Body of pancreas (tissue), 4 donors: ENCODE measurements at places on chromosomes 5 and 9. TPM values are rescaled to one million over a fixed set of nuclear protein-coding genes. Genes with fewer than 3 reads are reported as not detected.
A peak's percentile ranks its signal among the peaks of the same experiment; 100 is the strongest.

DNA sequence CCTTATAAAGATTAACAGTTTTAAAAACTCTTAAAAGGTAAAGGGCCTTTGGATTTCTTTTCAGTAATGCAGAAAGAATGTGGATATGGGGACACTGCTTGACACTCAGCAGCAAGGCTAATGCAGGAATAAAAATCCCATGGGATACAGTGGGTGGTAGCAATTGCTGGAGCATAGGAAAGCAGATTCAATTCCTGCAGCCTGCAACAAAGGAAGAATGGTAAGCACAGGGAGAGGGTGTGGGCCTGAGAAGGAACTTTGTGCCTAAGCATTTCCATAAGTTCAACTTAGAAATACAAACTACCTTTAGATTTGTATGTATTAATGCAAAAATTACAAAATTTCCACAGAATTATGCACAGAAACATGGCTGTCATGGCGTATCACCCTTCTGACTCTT lies 65.8 kb upstream of the CDK5RAP2 start:
- DNase-seq: no peak

GRCh38 chr5:160506006-160507004 lies 84.7 kb downstream of the PTTG1 start:
- DNase-seq: peak; percentile 16

- DNase-seq: peak; percentile 24
Observed at GRCh38 chr5:16600397-16600796, 16.4 kb downstream of the RETREG1 start.

Gene ADGRD2
- total RNA-seq: not detected

Gene EDIL3
- 4.7 TPM for total RNA-seq

Gene DIPK1B
- total RNA-seq: 25.7 TPM

Gene PCDHA9
- total RNA-seq: 1.3 TPM
